ENCODE measurements at places on chromosomes 2 and 18.

DNA sequence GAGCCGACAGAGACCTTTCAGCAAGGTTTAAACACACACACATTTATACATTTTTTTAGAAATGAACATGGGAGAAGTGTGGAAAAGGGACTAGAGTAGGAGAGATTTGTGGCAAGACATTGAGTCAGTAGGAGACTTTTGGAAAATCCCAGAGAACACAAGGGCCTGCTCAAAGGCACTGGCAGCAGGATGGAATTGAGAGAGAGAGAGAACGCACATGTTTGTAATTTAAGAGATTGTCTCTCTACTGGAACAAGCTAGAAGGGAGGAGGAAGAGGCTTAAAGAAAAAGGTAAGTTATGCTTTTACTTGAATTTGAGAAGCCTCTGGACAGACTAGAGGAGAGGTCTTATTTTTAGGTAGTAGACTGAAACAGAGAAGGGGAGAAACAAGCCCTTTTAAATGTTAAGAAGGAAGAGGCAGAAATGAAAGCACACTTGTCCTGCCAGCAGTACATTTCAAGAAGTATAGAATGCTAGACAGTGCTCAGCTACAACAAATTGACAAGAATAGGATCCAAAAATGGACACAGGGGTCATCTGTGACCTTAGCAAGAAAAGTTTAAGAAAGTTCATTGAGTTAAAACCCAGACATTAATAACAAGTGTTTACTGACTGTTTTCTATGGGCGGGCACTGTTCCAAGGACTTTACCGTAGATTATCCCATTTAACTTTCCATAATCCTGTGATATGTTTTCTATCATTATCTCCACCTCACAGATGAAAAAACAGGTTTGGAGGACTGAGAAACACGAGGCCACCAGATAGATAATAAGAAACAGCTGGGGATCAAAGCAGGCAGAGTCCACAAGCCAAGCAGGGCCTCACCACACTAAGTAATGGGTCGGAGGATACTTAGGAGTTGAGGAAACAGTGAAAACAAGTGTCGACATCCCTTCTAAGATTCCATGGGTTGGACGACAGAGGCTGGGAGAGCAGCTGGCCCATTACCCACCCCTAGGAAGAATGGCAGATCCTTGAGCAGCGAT lies 306.5 kb upstream of the NRP2 start:
- DNase-seq = no peak

DNA sequence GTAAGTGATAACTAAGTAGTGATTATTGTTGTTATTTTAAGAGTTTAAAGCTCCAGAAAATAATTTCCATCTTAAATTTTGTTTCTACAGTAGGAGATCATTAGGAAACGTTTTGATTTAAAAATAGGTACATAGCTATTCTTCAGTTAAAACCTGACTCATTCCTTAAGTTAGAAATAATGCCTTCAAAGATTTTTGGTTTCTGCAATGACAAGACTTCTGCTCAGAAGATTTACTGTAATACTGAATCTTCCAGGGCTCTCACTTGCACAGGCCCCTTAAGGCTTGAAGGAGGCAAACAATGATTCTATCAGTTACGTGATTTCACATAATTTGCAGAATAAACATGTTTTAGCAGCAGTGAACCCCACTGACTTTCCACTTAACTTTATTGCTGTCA lies 333.7 kb downstream of the RAD51AP2 start:
- DNase-seq = no peak

- DNase-seq = no peak
Measured at GRCh38 chr2:103789381-103790095, 1027.7 kb downstream of the TMEM182 start.

DNA sequence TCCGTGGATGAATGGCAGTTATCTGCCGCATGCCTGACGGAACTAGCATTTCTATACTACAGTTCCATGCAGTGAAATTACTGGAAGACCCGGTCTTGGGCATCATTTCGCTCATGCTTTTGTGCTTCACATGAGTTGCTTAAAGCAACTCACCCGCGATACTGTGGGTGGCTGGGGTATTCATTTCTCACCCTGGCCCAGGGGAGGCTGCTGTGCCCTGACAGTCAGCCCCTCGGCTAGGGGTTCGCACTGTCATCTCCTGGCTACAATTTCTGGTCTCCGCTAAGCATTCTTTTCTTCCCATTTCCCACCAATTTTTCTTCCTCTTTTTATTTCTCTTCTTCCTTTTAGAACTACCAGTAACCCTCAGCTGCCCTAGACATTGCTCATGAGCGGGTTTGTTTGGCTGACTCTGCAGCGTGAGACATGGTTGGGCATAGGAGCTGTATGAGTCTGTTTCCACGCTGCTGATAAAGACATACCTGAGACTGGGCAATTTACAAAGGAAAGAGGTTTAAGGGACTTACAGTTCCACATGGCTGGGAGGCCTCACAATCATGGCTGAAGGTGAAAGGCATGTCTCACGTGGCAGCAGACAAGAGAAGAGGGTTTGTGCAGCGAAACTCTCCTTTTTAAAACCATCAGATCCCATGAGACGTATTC lies 16.5 kb upstream of the CNDP2 start:
- no peak for DNase-seq

GRCh38 chr2:133271105-133271504 lies 297.2 kb downstream of the NCKAP5 start:
- no peak for DNase-seq

DNA sequence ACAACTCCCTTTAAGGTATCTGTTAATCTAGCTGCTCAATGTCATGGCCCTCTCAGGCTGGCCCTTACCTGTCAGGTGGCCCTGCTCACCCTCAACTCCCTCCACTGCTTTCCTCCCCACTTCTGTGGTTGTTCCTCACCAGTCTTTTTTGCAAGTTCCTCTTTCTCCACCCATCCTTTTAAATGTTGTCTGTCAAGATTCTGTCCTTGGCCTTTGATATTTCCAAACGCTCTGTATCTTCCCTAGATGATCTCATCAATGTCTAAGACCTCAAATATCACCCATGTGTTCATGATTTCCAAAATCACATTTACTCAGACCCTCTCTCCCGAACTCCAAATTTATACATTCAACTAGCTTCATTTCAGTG lies 3.5 kb downstream of the PTPN2 start:
- DNase-seq = no peak

- peak; percentile 74 for DNase-seq
Measured at GRCh38 chr18:3463051-3463450, 13.1 kb downstream of the TGIF1 start.
